ENCODE measurements at places on chromosomes 1 and 21. TPM values are rescaled to one million over a fixed set of nuclear protein-coding genes. Genes with fewer than 3 reads are reported as not detected.

GRCh38 chr1:202106340-202107254, 16.1 kb upstream of the GPR37L1 start:
- DNase-seq, result no peak

The ADORA1 gene
- not detected for total RNA-seq

DNA sequence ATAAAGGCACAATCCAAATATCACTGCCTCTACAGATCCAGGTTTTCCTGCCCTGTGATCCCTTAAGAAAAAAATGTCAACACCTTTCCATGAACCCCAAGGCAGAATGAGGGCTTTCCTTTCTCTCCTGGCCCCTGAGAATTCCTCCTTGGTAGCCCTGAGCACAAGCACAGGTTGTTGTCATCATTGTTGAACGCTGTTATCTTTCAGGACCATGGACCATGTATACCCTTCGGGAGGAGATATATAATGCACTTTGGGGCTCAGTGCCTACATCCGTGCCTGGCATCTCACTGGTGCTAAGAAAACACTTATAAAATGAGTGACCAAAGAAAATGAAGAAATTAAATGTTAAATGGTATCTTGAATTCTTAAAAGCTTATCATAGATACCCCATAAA, 296.2 kb downstream of the SETD4 start:
- no peak for DNase-seq

The TINAGL1 gene
- not detected for total RNA-seq

The ESPN gene
- 0.44 TPM for total RNA-seq

The MRPL24 gene
- total RNA-seq, result 94.6 TPM

GRCh38 chr1:240000634-240001033, 91.0 kb upstream of the FMN2 start:
- no peak for DNase-seq

The SVBP gene
- total RNA-seq, result 13.7 TPM

DNA sequence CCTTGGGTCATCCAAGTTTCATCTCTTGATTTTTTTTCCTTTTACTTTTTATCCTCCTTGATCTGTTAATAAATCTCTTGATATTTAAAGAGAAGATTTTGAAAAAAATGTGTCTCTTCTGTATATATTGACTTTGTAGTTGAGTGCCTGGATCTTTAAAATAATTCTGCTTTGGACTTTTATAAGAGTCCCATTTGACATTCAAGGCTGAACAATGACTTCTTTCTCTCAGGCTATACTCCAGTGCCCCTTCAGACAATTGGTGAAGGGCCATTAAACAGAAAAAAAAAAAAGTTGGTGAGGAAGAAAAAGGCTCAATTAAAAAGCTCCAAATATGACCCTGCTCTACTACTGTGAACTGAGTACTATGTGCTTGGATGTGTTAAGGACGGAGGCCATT, 40.9 kb upstream of the CITED4 start:
- DNase-seq, result no peak

DNA sequence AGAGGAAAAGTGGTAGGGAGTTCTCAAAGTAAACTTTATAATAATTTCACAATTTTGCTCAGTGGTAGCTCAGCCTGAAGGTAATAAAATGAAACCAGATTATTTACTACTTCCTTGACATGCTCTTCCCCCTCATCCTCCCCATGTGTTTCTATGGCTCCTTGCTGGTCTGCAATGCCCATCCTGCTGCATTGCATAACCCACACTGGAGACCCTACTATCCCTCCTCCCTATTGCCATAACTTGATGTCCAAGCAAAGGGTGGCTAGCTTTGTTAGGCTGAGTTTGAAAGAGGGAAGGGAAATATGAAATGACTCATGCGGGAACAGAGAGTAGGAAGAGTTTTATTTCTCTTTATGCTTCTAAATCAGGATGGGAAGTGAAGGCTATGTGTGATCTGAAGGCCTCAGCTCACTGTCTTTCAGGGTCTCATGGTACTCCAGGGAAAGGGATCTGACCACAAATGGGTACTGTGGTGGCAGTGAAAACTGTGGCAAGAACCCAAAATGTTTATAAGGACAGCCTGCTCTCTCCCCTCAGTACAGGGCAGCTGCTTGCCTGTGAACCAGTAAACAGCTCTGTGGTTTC, 36.4 kb upstream of the HSD17B7 start:
- DNase-seq, result no peak

- DNase-seq, result no peak
Measured at GRCh38 chr1:116929961-116930592, 20.4 kb downstream of the PTGFRN start.

The CLCNKB gene
- total RNA-seq, result not detected

- no peak for DNase-seq
Measured at GRCh38 chr21:44897326-44898010, 23.2 kb downstream of the ITGB2 start.

The HES2 gene
- not detected for total RNA-seq

DNA sequence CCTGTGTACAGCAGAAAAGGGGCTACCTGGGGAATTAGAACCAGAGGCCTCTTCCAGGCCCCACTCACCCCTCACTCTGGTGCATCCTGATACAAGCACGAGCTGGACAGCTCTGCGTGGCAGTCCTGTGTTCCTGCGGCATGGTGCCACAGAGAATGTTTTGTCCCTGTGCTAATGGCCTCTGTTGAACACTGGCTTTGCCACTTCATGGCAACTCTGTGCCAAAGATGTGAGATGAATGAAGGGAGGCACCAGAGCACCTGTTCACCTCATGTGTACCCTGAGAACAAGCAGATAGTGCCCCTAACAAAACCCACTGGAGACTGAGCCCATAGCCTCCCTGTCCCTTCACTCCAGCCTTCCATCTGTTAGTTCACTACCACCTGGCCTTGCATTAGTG, 199.3 kb upstream of the COA6 start:
- DNase-seq, result no peak

The LY9 gene
- 29.0 TPM for total RNA-seq

Measured in activated naive CD8-positive, alpha-beta T cell treated with anti-CD3 and anti-CD28 coated beads for 36 hours (primary cell).